ENCODE measurements at places on chromosomes 1 and 21.

- DNase-seq = no peak
Observed at GRCh38 chr1:7584643-7585042, 186.5 kb upstream of the VAMP3 start.

GRCh38 chr1:149978547-149979023 is 31.9 kb downstream of the OTUD7B start:
- no peak for DNase-seq

- no peak for DNase-seq
Observed at GRCh38 chr1:43566382-43567044, 35.8 kb downstream of the PTPRF start.

DNA sequence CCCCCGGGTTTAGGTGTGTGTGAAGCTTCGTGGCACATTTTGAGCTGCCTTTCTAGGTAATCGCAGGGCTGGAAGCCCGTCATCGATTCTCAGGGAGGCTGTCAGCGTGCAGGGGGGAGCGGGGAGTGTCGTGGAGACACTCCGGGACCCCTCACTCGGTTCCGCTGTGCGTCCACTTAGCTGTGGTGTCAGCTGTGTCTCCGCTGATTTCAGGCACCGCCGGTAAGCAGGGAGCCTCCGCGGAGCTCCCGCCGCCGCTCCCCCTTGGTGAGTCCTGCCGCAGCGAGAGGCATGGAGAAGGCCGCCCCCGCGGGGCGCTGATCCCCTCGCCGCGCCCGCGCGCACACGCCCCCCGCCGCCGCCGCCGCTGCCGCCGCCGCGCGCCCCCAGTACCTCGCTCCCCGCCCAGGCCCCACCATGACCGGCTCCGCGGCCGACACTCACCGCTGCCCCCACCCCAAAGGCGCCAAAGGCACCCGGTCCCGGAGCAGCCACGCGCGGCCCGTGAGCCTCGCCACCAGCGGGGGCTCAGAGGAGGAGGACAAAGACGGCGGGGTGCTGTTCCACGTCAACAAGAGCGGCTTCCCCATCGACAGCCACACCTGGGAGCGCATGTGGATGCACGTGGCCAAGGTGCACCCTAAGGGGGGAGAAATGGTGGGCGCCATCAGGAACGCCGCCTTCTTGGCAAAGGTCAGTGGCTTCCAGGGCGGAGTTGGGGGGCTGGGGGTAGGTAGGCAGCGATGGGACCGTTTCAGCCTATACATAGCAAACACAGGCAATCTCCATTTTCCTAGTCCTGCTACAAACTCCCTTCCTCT is 995 bp downstream of the VASH2 start:
- no peak for DNase-seq

GRCh38 chr1:215590779-215591491 is 23.8 kb downstream of the KCTD3 start:
- no peak for DNase-seq

- no peak for DNase-seq
Observed at GRCh38 chr1:29105822-29106221, 17.9 kb downstream of the TMEM200B start.

DNA sequence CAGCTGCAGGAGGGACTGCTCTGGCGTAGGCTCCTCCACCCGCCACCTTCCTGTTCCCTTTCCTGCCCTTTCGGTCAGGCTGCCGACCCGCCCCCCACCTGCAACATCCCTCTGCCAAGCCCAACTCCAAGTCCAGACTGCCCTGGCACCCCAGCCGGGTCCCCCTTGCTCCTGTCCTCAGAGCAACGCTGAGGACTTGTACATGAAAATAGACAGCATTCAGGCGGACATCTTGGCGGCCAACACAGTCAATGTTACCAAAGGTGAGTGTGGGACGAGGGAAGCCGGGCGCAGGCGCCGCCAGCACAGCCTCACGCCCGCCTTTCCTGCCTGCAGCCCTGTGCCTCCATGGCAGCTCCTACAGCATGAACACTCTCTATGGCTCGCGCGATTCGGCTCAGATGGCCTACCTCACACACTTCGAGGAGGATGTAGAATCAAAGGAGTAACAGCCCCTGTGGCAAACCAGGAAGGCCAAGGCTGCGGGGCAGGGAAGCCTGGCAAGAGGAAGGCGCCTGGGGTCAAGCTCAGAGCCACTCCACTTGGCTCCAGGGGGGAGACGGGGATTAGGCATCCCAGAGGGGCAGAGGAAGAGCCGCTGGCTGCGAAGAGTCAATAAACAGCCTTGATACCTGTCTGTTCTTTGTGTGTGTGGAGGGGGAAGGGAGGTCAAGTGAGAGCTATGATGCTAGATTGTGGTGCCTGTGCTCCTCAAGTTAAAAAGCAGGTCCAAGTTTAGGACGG is 5.8 kb downstream of the RNU5D-1 start:
- DNase-seq = no peak

GRCh38 chr1:82260051-82260450 is 459.3 kb downstream of the ADGRL2 start:
- no peak for DNase-seq

DNA sequence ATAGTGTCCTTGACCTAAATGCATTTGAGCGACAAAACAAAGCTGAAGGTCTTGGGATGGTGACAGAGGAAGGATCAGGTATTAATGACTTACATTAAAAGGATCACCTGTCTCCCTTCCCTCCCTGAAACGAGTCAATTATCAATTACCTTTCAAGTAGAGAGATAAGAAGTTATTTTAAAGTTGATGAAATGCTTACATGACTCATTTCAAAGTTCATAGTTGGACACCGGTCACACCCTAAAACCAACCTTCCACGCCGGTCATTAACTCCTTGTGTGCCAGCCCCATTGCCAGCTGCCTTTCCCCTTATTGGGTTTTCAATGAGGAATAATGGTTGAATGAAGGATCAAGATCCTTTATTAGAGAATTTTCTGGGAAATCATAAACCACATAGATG is 129.8 kb downstream of the ZP4 start:
- no peak for DNase-seq

DNA sequence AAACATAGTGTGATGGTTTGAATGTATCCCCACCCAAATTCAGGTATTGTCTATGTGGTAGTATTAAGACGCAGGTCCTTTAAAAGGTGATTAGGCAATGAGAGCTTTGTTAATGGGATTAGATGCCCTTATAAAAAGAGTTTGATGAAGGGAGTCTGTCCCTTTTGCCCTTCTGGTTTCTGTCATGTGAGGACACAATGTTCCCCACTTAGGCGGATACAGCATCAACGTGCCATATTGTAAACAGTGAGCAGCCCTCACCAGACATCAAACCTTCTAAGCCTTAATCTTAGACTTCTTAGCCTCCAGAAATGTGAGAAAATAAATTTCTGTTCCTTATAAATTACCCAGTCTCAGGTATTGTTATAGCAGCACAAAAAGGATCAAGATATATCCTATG is 172.8 kb downstream of the FAF1 start:
- no peak for DNase-seq

GRCh38 chr1:207878939-207879338 is 32.0 kb downstream of the CD34 start:
- no peak for DNase-seq

- DNase-seq = no peak
Observed at GRCh38 chr1:42737257-42737656, 2.8 kb downstream of the CLDN19 start.

- peak; percentile 47 for DNase-seq
Observed at GRCh38 chr1:208093754-208094719, 150.1 kb downstream of the PLXNA2 start.
